Large intestine (tissue), 12 donors: ENCODE measurements at places on chromosomes 7 and 10. TPM values are rescaled to one million over a fixed set of nuclear protein-coding genes. Genes with fewer than 3 reads are reported as not detected.

DNA sequence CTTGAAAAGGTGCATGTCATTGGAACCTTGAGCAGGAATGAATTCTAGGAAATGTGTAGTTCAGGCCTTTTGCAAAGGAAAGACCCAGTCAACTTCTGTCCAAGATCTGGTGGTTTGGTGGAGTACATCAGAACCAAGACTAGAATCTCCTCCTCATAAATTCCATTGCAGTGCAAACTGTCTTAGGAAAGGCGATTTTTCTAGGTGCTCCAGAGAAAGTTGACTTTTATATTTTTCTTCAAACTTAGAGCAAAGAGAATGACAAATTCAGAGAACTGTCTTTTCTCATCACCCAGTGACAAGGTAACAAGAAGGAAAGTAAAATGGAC, 50.0 kb downstream of the PRTFDC1 start:
- no peak overlapping the region for H3K4me3 ChIP-seq
- H3K27ac ChIP-seq, result peak overlapping the region; percentile 68
- no peak for DNase-seq
- H3K27me3 ChIP-seq, result no peaks in the 10 kb centered on the region
- peaks cover 28% of the 10 kb centered on the region for H3K4me1 ChIP-seq

- H3K27me3 ChIP-seq, result peaks cover 95% of the 10 kb centered on the region
- peak overlapping the region; percentile 49 for H3K27ac ChIP-seq
- H3K4me1 ChIP-seq, result peaks cover 3% of the 10 kb centered on the region
- H3K36me3 ChIP-seq, result no peaks in the 10 kb centered on the region
- no peak for DNase-seq
These were observed 3.1 kb upstream of the HOXA9 start for GRCh38 chr7:27168265-27168947.

- H3K27me3 ChIP-seq, result no peaks in the 10 kb centered on the region
- DNase-seq, result no peak
- H3K4me3 ChIP-seq, result no peak overlapping the region
- H3K4me1 ChIP-seq, result peaks cover 54% of the 10 kb centered on the region
- peaks cover 57% of the 10 kb centered on the region for H3K36me3 ChIP-seq
These were observed 7.3 kb downstream of the PWWP2B start for GRCh38 chr10:132404169-132404880.

- no peaks in the 10 kb centered on the region for H3K4me1 ChIP-seq
- peak overlapping the region; percentile 24 for H3K27ac ChIP-seq
- H3K27me3 ChIP-seq, result no peaks in the 10 kb centered on the region
- H3K36me3 ChIP-seq, result peaks cover 7% of the 10 kb centered on the region
- no peak for DNase-seq
These were observed 74.8 kb downstream of the HIPK2 start for GRCh38 chr7:139702811-139703486.

GRCh38 chr7:45021604-45022296, 21.7 kb downstream of the CCM2 start:
- H3K27ac ChIP-seq, result no peak overlapping the region
- DNase-seq, result no peak
- H3K27me3 ChIP-seq, result no peaks in the 10 kb centered on the region
- H3K36me3 ChIP-seq, result peaks cover 4% of the 10 kb centered on the region
- H3K4me1 ChIP-seq, result no peaks in the 10 kb centered on the region

DNA sequence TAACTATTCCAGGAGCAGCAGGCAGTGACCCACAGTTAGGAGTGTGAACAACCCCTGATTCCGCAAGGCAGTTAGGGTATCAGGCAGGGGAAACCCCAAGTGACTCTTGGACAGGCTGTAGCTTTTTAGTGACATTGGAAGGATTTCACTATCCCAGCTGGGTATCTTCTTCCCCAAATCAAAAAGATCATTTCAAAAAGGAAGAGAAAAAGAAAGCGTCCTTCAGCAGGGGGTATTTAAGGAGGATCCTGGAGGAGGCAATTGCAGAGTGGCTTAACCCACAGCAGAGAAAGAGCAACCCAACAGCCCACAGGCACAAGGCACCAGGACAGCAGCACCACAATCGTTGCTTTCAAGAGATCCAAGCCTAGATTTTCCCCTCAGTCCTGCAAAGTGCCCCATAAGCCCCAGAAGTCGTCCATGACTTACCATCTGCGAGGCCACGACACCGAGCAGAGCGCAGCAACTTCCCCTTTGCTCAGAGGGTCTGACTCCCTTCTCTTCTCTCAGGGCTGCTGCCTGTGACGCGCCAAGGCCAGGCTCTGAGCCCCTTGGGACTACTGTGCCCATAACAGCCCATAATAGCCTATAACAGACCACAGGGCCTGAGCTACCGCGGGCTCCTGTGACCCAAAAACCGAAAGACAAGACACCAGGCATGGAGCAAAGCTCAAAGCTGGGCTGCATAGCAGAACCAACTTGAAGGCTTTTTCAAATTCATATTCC, 19.8 kb downstream of the PIK3AP1 start:
- H3K36me3 ChIP-seq, result no peaks in the 10 kb centered on the region
- no peak for DNase-seq
- no peak overlapping the region for H3K27ac ChIP-seq
- no peak overlapping the region for H3K4me3 ChIP-seq
- H3K27me3 ChIP-seq, result no peaks in the 10 kb centered on the region
- H3K4me1 ChIP-seq, result no peaks in the 10 kb centered on the region

Gene HPSE2
- polyA plus RNA-seq, result 6.9 TPM

Gene AKR1D1
- 4.4 TPM for polyA plus RNA-seq

Gene CYP2E1
- 1.3 TPM for polyA plus RNA-seq

Gene ZMIZ1
- 40.1 TPM for polyA plus RNA-seq
